A673 (cell line): ENCODE measurements at places on chromosomes 7 and 10.
A peak's percentile ranks its signal among the peaks of the same experiment; 100 is the strongest.

GRCh38 chr10:12873172-12873571, 128.3 kb downstream of the CCDC3 start:
- no peak for DNase-seq

GRCh38 chr7:2228921-2229320, 3.8 kb downstream of the MAD1L1 start:
- DNase-seq: no peak

DNA sequence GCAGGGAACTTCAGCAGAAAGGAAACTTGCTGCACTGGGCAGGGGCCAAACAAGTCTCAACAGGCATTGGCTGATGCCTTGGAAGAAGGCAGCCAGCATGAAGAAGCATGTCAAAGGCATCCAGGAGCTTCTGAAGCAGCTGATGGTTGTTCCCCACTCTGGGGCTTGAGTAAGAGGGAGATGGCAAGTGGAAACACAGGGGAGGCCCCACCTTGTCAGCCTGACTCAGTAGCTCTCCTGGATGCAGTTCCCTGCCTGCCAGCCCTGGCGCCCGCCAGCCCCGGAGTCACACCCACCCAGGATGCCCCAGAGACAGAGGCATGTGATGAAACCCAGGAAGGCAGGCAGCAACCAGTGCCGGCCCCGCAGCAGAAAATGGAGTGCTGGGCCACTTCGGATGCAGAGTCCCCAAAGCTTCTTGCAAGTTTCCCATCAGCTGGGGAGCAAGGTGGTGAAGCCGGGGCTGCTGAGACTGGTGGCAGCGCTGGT, 96.5 kb downstream of the TACC2 start:
- no peak for DNase-seq

DNA sequence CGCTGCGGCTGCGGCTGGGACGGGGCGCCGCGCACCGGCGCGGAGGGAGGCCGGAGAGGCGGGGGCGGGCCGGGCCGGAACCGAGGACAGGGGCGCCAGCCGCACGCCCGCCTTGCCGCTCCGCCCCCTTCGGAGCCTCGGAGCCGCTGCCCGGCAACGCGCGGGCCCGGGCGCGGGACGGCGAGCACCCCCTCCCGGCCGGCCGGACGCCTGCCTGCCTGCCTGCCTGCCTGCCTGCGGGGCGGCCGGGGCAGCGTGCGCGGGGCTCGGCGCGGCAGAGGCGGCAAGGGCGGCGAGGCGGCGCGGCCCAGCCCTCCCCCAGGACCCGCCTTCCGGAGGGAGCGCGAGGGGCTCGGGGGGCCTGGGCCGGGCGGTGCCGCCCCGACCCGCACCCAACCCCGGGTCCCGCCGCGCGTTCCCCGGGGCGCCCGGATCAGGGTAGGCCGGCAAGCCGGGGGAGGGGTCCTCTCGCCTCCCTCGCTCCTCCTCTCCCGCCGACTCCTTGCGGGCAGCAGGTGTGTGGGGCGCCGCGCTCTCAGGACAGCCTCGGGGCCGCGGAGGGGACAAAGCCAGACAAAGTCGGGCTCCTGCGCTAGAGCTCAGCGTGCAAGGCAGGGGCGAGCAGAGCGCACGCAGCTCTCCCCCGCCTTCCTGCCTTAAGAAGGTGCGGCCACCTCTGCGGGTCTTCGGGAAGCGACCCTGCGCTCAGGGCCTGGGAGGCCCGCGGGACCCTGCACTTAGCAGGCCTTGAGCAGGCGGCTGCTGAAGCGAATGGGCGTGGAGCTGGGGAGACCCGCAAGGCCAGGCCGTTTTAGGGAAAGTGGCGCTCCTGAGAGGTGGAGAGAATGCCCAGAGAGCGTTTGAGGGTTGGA, at the start of gene KIAA1549:
Gene KIAA1549, minus strand, starts transcription at position 58 of the 872 bp plus-strand sequence. CDS start 120 bp downstream, outside the sequence.
- peak; percentile 75 for DNase-seq

- no peak for DNase-seq
Observed at GRCh38 chr7:19834566-19834965, 61.1 kb upstream of the TMEM196 start.

GRCh38 chr10:93718937-93719725, 16.7 kb upstream of the FRA10AC1 start:
- DNase-seq: no peak

GRCh38 chr7:151897951-151898686, 21.2 kb upstream of the PRKAG2 start:
- no peak for DNase-seq

GRCh38 chr10:65040796-65041195, 1519.6 kb downstream of the REEP3 start:
- no peak for DNase-seq

DNA sequence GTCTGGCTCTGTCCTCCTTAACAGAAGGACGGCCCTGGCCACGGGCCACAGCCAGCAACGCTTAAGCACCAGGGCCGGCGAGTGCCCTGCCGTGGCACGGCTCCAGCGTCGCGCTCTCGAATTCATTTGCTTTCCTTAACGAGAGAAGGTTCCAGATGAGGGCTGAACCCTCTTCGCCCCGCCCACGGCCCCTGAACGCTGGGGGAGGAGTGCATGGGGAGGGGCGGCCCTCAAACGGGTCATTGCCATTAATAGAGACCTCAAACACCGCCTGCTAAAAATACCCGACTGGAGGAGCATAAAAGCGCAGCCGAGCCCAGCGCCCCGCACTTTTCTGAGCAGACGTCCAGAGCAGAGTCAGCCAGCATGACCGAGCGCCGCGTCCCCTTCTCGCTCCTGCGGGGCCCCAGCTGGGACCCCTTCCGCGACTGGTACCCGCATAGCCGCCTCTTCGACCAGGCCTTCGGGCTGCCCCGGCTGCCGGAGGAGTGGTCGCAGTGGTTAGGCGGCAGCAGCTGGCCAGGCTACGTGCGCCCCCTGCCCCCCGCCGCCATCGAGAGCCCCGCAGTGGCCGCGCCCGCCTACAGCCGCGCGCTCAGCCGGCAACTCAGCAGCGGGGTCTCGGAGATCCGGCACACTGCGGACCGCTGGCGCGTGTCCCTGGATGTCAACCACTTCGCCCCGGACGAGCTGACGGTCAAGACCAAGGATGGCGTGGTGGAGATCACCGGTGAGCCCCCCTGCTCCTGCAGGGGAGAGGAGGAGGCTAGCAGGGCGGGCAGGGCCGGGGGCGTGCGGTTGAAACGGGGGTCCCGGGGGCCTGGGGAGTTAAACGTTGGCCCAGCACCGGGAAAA, at the start of gene HSPB1:
Gene HSPB1, plus strand, starts transcription at position 327 of the 855 bp plus-strand sequence. Its CDS starts 40 bp downstream, at position 367.
- peak; percentile 90 for DNase-seq

DNA sequence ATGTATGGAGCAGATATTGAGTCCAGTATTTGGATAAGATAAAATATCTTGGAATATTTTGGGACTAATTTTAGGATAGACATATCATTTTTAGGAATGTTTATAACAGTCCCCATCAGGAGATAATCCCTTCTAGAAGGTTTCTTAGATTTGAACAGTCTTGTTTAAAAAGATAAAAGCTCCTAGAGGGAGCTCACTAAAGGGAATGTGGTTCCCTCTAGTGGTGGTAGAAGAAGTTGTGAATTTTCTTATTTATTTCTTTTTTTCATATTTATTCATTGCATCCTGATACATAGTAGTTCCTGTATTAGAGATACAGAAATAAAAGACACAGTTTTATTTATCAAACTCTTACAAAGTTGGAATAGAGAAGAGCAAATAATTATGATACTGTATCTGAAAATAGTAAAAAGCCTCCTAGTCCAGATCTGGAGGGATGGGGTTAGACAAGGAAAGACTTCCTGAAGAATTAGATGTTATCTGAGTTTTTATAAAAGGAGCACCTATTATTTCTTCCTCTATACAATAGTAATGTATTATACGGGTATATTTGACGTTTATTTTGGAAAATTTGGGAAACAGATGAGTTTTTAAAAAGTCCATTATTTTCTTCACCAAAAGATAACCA, 24.5 kb upstream of the KLF14 start:
- DNase-seq: peak; percentile 71

DNA sequence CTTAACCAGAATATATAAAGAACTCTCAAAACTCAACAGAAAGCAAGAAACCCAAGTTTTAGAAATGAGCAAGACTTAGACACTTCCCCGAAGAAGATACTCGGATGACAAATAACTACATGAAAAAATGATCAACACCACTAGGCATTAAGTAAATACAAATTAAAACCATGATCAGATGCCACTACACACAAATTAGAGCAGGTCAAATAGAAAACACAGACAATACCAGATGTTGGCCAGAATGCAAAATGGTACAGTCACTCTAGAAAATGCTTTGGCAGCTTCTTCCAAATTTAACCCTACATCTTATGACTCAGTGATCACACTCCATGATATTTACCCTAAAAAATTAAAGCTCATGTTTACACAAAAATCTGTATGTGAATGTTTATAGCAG, 18.4 kb downstream of the TMEM176A start:
- no peak for DNase-seq

- peak; percentile 69 for DNase-seq
Observed at GRCh38 chr10:61139592-61139953, 195.6 kb upstream of the RHOBTB1 start.

DNA sequence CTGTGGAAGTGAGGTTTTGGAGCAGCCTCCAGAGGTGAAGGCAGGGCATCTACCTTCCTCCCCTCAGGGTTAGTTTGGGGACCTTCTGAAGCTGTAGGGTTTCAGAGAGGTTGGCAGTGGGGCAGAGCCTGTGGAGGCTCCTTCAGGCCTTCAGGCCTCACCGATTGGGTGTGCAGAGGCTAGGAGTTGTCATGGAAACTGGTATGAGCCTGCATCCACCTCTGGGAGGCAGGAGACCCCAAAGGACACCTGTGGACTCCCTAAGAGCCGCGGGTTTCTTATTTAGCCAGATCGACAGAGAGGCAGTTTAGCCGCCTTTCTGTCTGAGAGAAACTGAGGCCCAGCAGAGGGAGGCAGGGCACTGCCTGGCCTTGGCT, 2.0 kb downstream of the LZTS2 start:
- no peak for DNase-seq

- no peak for DNase-seq
Observed at GRCh38 chr7:138478499-138478908, 18.4 kb downstream of the TRIM24 start.

DNA sequence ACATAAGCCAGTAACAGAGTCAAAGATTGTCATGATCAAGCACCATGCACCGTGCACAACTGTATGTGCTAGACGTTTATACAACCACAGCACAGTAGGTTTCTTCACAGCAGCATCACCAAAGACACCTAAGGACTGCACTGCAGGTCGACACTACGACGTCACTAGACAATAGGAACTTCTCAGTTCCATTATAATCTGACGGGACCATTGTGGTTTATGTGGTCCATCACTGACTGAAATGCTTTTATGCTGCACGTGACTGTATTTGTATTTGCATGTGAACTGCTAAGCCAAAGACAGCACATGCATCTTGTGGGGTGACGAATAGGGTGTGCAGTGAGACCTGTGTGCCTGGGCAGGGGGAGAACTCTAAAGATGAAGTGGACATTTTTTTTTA, 164.9 kb downstream of the PARD3 start:
- DNase-seq: no peak

DNA sequence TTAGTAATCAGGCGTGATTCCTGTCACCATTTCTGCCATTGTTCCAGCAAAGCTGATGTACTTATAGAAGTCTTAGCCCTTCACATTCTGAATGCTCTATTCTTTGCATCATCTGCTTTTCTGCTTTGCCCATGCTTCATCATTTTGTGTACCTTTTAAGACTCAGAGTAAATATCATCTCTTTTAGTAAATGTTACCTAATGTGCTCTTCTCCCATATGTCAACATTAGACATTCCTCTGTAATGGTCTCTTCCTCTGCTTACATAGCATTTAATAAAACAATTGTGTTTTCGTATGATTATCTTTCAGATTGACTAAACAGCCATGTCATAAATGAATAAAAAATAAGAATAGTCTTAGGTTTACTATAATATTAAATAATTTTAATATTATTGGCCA, 719.6 kb upstream of the GRM3 start:
- DNase-seq: no peak

GRCh38 chr10:92839191-92840085, 8.9 kb upstream of the EXOC6 start:
- DNase-seq: peak; percentile 86

DNA sequence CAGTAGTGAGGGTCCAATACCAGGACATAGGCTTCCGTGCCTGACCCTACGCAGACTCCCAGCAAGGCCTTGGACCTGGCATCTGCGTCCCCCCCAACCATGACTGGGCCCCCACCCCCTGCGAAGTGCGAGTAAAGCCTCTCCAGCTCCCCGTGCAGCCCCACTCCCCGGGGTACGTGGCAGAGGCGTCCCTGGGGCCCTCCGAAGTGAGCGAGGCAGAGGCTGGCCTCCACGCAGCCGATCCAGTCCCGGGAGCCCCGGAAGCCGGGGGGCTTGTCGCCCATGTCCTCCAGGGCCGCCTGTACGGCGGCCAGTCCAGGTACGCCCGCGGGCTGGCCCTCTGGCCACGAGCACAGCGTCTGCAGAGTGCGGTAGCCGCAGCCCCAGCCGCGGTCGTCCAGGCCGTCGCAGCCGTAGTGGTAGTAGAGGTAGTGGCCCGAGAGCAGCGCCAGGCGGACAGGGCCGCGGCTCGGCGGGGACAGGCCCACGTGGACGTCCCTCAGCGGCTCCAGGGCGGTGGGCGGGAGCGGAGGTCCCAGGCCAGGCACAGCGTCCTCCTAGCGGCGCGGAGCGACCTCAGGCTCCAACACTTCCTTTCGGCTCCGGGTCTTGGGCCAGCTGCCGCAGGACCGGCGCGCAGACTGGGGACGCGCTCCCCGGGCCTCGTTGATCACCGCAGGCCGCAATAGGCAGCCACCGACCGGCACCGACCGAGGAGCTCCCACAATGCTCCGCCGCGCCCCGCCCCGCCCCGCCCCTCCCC, at the start of gene UFSP1:
Gene UFSP1, minus strand, starts transcription at position 728 of the 763 bp plus-strand sequence. Its CDS starts 444 bp downstream, at position 284.
- peak; percentile 28 for DNase-seq

GRCh38 chr10:64060389-64060788, 539.2 kb downstream of the REEP3 start:
- no peak for DNase-seq

DNA sequence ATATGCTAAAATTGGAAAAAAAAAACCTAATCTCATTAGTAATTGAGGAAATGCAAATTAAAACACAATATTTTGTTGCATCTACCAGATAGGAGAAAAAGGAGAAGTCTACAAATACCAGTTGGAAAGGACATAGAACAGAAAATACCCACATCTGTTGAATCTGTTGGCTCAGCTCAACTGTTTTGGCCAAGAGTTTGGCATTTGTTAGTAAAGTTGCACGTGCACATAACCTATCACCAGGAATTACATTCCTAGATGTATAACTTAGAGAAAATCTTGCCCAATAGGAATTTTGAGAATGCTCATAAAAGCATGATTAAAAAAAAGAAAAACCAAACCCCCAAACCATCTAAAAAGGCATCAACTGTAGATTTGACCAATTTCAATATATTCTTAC, 282.1 kb upstream of the BMPER start:
- no peak for DNase-seq

DNA sequence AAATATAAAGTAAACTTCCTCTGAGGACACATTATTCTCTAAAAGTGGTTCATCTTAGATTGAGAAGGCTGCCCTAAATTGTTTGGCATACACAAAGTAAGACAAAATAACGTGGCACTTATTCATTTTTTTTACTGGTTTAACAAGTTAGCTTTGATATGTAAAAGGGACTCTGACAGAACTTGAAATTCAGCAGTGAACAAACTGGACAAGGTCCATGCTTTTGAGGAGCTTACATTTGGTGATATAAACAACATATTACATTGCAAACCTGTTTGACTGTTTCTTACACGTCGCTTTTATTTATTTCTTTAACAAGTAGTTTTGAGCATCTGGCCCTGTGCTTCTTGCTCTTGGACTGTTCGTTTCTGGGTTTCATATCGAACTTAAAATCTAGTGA, 253.1 kb upstream of the POM121L12 start:
- no peak for DNase-seq
